CD8-positive, alpha-beta memory T cell (primary cell): ENCODE measurements at places on chromosomes 5 and 9.

- DNase-seq, result no peak
Measured at GRCh38 chr5:179472641-179473040, 77.7 kb upstream of the RUFY1 start.

GRCh38 chr9:87478226-87478992, 19.3 kb upstream of the DAPK1 start:
- DNase-seq, result no peak

- DNase-seq, result no peak
Measured at GRCh38 chr5:82405161-82405560, 127.0 kb upstream of the RPS23 start.

DNA sequence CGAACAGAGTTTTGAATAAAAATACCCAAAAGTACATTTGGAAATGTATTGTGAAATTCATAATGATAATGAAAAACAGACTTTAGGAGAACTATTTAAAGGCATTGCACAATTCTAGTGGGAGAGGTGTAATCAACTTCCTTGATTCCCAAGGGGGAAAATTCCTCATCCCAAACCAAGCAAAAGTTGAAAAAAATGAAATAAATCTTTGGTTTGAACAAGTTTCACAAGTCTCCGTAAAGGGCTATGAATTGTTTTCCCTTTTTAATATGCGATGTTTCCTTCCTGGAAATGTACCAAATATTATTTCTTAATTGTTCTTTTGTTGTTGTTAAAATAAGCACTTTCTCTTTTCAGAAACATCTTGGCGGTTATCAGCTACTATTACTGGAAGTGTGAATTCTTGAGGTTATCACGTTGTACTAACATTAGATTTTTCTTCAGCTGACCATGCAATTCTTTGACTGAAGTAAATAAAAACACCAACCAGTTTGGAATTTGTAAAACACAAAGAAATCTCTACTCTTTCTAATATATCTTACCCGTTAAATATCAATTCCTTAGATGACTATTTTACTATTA, 59.3 kb downstream of the SVEP1 start:
- no peak for DNase-seq

DNA sequence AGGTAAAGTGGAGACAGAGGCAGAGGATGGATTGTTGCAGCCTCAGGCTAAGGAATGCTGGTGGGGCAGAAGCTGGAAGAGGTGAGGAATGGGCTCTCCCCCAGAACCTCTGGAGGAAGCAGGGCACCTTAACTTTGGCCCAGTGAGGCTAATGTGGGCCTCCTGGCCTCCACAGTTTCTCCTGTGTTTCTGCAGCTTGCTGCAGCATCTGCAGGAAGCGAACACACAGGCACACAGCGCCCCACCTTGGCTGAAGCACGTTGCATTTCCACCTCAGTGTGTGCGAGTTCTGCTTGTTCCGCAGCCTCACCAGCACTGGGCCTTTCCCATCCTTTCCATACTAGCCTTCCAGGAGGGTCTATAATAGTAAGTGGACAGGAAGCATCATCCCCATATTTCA, 27.2 kb upstream of the ASS1 start:
- no peak for DNase-seq

DNA sequence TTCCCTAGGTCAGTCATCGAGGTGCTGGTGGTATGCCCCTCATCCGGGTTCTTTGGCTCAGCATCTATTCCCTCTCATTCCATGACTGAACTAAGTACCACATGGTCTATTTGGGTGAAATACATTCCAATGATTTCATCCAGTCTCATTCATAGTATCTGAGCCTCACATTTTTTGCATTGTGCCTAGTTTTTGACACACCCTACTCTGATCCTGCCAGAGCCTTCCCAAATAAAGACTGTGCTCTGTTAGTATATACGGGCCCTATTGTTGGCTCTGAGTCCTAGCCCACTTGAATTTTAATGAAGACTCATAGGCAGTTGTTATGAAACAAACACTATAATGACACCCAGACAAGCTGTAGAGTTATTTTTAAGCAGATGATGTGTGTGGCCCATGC, 740.7 kb downstream of the CETN3 start:
- no peak for DNase-seq

DNA sequence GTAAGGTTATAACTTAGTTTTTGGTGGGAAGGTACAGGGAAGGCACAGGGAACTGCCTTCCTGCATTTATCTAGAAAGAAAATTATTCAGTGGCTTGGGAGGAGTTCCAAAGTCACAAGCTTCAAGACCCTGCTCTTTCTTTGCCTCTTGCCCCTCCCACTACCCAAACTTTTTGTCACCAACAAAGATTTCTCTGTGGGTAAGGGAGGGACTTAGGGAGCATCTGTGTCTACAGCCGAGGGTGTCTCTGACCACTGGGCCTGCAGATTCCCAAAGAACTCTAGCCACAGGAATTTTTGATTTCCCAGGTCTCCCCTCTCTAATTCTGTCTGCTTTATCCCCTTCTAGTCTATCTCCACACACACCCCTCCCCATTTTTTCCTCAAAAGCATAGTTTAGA, 2.1 kb downstream of the ECSCR start:
- no peak for DNase-seq

- no peak for DNase-seq
Measured at GRCh38 chr5:757346-757930, 27.1 kb downstream of the ZDHHC11B start.

- no peak for DNase-seq
Measured at GRCh38 chr9:33254211-33254610, 10.3 kb downstream of the BAG1 start.

DNA sequence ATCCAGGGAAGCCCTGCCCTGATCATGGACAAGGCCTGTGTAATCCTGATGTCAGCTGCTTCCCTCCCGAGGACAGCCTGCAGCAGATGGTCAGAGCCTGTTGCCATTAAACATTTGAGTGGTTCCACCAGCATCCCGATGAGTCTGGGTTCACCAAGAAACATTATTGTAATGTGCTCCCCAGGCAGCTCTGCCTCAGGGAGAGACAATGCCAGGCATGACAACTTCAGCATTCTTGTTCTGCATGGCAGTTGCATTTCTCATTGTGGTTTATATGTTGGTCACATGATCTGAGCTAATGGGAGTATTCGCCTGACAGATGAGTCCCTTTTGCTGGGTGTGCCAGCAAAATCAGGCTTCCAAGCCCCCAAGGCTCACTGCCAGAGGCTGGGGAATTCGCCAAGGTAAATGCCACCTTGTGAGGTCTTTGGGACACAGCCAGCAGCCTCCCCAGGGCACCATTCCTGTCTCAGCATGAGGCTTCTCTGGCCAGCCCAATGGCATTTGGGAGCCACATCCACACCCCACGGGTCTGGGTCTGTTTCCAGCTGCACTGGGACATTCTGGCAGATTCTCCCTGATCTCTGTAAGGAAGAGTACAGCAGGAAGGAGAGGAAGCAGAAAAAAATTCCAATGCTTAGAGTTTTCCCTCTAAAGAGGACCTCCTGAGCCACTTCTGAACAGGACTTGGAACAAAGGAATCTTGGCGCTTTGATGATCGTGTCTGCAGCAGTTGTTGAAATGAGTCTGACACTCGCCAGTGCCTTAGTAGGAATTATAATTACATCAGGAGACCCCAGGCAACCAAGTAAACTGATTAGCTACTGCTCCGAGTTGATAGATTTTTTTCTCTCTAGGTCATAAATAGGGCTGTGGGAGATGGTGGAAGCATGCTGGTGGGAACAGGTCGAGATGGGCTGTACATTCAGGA, 18.7 kb downstream of the KCNIP1 start:
- no peak for DNase-seq

- no peak for DNase-seq
Measured at GRCh38 chr9:121613009-121613752, 38.3 kb upstream of the DAB2IP start.

DNA sequence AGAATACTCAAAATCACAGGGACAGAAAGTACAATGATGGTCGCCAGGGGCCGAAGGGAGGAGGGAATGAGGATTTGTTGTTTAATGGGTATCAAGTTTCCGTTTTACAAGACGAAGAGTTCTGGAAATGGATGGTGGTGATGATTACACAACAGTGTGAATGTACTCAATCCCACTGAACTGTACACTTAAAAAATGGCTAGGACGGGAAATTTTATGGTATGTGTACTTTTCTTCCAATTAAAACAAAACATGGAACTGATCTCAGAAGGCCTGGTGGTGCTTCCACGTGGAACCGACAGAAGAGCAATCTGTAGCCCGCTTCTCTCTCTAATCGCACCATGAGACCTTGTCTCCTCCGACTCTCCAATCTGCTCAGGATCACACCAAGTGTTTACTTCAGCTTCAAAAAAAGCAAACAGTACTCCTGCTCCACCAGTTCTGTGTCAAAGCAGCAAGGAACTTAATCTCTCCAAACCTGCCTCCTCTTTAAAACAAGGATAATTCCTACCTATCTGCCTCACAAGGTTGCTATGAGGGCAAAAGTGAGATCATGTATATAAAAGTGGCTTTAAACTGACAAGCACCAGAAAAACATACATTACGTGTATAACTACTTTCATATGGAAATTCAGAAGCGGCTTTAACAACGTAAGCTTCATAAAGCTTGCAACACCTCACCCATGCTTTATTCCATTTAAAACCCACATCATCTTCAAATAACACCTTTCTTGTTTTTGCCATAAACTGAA, 2.1 kb downstream of the ECPAS start:
- no peak for DNase-seq

GRCh38 chr9:72743836-72744235, 209.0 kb downstream of the ALDH1A1 start:
- no peak for DNase-seq

DNA sequence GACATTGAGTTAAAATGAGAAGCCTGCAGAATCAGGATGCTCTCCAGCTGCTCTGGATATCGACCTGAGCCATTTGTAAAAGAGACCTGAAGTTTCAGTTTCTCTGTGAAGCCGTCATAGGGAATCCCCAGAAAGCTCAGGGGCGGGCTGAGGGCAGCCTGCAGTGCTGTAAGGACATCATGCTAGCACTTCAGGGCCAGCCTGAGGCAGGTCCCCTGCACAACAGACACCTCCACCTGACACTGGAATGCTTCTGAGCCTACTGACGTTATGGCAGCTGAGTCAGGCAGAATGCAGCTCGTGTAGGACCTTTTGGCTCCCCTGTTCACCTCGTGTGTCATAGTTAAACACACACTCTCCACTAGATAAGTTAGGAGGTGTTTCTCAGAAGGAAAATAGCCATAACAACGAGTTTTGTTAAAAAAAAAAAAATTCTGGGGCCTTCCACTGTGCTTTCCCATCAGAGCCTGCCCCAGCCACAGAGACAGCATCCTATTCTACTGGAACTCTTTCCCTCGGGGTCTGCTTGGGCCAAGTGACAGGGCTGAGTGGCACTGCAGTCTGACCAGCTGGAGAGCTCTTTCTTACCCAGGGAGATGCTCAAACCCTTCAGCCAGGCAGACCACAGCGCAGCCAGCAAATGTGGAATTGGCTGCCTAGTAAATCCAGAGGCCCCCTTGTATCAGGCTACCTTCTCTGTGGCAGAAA, 354.9 kb downstream of the DIRAS2 start:
- DNase-seq, result no peak

DNA sequence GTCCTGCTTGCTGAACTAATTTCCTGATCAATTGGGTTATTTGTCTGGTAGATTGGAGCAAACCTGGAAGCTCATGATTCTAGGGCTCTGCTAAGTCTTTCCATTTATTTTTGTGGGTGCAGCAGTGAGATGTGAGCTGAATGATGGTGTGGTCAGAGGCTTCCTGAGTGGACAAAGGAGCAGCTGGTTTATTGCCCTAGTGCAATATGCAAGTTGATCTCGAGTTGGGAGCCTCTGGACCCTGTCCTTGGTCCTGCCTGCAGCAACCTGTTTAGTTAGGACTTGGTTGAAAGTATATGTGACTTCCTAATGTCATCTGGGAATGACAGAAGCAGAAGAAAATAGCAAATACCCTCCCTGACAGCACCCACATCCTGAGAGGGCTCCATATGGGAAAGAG, 4.2 kb upstream of the UNC5A start:
- DNase-seq, result no peak

GRCh38 chr5:127761869-127762268, 58.7 kb downstream of the CCDC192 start:
- DNase-seq, result no peak

GRCh38 chr9:88218726-88219125, 80.5 kb upstream of the SPATA31C2 start:
- DNase-seq, result no peak

DNA sequence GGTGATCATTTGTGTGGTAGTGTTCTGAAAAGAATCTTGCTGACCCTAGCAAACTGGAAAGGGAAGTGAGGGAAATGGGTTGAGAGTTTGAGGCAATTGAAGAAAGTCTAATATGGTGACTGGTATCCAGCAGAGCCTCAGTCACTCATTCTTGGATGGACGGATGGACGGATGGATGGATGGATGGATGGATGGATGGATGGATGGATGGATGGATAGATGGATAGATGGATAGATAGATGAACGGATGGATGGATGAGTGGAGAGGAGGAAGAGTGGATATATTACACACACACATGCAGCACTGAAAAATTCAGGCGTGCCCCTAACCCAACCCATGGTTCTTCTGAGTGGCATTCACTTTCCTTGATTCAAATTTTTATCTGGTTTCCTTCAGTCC, 277.6 kb downstream of the EBF1 start:
- no peak for DNase-seq

DNA sequence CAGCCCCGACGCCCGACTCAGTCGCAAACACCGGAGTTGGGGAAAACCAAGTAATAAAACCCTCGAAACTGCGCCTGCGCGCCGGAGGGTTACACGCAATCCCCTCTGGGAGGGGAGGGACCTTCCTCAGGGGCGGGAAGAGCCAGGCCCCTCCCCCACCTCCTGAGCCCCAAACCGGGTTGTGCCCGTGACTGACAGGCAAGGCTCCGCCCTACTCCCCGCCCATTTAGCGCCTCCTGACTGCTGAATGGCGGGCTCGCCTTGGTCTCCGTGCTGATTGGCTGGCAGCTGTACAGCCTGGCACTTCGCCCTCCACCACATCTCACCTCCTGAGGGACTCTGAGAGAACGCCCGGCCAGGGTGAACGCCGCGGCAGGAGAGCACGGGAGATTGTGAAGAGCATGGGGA, at the start of gene PRDM9:
Gene PRDM9 (plus strand): TSS at position 332 of the 408 bp plus-strand sequence. CDS start 1,425 bp downstream, outside the sequence.
- no peak for DNase-seq

- no peak for DNase-seq
Measured at GRCh38 chr9:108078811-108079210, 589.2 kb upstream of the KLF4 start.

DNA sequence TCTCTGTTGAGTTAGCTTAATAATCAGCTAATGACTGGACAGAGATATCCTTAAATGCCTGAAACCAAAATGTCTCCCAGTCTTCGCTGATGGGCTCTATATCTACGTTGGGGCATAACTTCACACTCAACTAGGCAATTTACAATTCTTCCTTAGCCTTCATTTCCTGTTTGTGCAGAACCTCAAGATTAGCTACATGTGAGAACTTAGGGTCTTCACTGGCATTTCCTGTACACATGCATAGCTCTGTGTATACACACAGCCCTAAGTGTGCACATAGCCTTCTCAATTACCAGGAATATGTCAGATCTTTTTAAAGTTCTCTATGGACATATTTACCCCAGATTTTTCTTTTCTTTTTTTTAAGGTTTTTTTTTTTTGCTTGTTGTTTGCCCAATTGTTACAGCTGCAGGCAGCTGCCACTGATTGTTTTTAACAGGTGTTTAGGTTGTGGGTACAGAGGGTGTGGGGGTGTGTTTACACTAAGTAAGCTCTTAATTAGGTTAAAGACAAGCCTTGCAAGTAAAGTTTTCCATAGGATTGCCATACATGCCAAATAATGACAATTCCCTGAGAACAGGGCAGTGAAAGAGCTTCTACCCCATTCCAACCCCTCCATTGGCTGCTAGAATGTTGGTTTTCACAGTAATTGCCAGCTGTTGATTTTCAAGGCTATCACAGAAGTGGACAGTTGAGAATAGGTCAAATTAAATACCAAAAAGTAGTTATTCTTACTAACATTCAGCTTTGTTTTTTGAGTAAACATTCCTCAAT, 441.0 kb downstream of the TLE4 start:
- DNase-seq, result no peak
